Stimulated activated CD4-positive, alpha-beta T cell treated with anti-CD3 and anti-CD28 coated beads, Interleukin-15, amount 100 ng/mL, for 24 hours (primary cell): ENCODE measurements at places on chromosomes 7 and 10.

DNA sequence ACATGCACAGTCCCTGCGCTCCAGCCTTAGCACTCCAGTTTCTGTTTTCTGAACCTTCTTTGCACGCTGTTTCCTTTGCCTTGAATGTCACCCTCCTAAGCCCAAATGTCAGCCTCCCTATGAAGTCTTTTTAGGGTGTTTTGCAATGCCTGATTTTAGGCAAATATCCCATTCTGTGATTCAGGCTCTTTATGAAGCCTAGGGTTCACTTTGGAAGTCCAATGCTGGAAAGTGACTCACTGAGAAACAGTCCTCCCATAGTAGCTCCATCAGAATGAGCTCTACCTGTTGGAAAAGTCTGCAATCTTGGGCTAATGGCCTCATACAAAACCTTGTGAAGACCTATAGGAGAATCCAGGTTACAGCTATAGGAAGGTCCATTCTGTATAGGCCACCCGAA is 5.3 kb downstream of the LAMB4 start:
- DNase-seq, result no peak

- DNase-seq, result no peak
Measured at GRCh38 chr7:101681170-101682007, 52.3 kb upstream of the MYL10 start.

- DNase-seq, result no peak
Measured at GRCh38 chr7:195010-195829, 2.8 kb downstream of the FAM20C start.

DNA sequence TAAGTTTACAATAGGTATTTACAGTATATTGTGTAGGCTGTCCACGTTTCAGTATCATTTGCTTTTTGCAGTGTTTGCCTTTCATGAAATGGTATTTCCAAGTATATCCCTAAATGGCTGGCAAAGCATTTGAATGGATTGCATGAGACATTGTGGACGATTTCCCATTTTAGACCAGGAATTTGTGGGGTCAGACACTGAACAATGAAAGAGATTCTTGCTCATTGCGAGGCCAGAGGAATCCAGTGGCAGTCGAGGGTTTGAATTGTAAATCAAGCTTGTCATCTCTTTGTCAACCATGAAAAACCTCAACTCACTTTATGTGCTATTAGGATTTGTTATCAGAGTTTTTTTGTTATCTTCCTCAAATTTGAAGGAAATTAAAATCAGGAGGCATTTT is 70.8 kb downstream of the CREB5 start:
- DNase-seq, result no peak
